Panc1 (cell line): ENCODE measurements at places on chromosomes 16 and 17. TPM values are rescaled to one million over a fixed set of nuclear protein-coding genes. Genes with fewer than 3 reads are reported as not detected.

The ZACN gene
- total RNA-seq, result not detected

The KRT9 gene
- not detected for total RNA-seq

The NHERF1 gene
- 90.8 TPM for total RNA-seq

The ALDH3A2 gene
- 44.4 TPM for total RNA-seq

The CPHXL2 gene
- total RNA-seq, result not detected

The KRTAP3-2 gene
- total RNA-seq, result not detected

The IL21R gene
- 0.10 TPM for total RNA-seq

The MYH1 gene
- not detected for total RNA-seq

DNA sequence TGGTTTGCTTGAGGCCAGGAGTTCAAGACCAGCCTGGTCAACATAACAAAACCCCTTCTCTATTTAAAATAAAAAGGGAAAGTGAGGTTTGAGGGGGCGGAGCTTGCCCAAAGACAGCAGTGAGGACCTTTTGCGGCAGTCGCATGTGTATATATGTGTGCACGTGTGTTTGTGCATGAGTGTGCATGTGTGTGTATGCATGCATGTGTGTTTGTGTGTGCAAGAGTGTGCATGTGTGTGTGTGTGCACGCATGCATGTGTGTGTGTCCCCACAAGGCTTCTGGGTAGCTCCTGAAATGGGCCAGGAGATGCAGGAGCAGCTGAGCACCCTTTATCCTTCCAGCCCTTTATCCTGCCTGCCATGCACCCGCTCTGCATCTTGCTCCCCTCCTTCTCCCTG is 9.0 kb downstream of the RHBDL3 start:
- H3K27me3 ChIP-seq, result no peaks in the 10 kb centered on the region
- no peak for DNase-seq
- no peak overlapping the region for H3K27ac ChIP-seq
- H3K4me1 ChIP-seq, result peaks cover 9% of the 10 kb centered on the region; the same call in 1 of the 2 replicates

DNA sequence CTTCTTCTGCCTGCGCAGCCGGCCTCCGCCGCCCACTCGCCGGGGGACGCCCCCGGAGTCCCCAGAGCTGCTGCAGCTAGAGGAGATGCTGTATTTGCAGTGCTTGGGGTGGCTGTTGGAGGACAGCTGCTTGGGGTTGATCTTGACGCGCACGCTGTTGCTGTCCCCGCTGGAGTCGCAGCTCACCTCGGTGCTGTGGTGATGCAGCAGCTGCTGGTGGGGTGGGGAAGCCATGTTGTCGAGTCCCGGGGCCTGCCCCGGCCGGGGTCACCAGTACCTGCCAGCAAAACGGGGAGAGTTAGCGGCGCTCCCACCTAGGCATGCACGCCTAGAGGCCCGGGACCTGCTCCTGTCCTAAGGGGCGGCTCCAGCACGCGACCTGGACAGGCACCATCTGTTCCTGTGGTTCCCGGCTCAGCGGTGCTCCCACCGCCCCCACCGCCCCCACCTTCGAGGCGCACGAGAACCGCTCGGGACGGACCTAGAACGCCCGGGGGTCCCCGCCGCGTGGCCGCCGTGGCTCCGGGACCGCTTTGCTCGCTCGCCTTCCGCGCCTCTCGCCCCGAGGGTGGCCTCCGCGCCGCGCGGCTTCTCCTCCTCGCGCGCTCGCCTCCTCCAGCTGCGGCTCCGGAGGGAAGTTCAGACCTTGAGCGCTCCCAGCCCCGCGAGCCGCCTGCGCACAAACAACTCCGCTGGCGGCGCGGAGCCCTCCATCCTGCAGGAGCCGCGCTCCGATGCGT is 863 bp downstream of the ADCY9 start:
- peak overlapping the region; percentile 50 for H3K4me3 ChIP-seq
- no peaks in the 10 kb centered on the region for H3K27me3 ChIP-seq
- peaks cover 27% of the 10 kb centered on the region for H3K4me1 ChIP-seq
- no peaks in the 10 kb centered on the region for H3K36me3 ChIP-seq
- peak overlapping the region; percentile 57; the same call in 1 of the 2 replicates for H3K27ac ChIP-seq

GRCh38 chr16:88681709-88682451 is 4.4 kb downstream of the SNAI3 start:
- no peak overlapping the region for H3K4me3 ChIP-seq
- H3K27ac ChIP-seq, result no peak overlapping the region
- no peaks in the 10 kb centered on the region; the same call in 1 of the 2 replicates for H3K4me1 ChIP-seq
- no peak for DNase-seq
- no peaks in the 10 kb centered on the region for H3K36me3 ChIP-seq

- H3K27me3 ChIP-seq, result no peaks in the 10 kb centered on the region
- peak; percentile 96 for DNase-seq
- peak overlapping the region; percentile 100 for H3K27ac ChIP-seq
- H3K36me3 ChIP-seq, result peaks cover 3% of the 10 kb centered on the region; the same call in 1 of the 2 replicates
- peak overlapping the region; percentile 32 for H3K4me3 ChIP-seq
Measured at GRCh38 chr17:50638966-50639713, 4.5 kb downstream of the ABCC3 start.

DNA sequence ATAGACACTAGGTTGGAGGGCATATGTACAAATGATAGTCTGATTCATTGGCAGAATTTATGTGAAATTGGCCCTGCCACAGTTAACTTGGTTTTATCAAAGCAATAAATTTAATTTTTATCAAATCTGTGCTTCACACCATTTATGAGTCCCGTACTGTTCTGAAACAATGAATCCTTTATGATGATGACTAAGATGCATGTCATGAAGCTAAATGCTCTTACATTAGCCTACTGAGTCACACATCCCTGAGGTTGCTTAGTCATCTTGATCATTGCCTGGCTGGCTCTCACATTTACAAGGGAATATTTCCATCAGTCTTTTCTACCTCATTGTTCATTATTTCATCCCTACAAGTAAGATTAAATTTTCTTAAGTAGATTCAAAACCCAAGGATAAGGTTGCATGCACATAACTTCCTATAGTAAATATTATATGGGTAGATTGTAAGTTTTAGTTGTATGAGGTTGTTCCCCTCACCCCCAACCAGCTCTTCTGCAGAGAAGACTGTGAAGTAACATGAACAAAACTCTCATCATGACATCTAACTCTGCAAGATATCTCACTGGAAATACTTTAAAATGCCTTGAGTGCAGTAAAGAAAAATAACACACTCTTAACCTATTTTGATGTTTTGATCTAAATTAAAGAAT is 170.7 kb downstream of the CYB561 start:
- H3K4me1 ChIP-seq, result peaks cover 26% of the 10 kb centered on the region
- H3K36me3 ChIP-seq, result no peaks in the 10 kb centered on the region
- no peaks in the 10 kb centered on the region for H3K27me3 ChIP-seq
- peak; percentile 91 for DNase-seq
- H3K4me3 ChIP-seq, result no peak overlapping the region
- peak overlapping the region; percentile 88 for H3K27ac ChIP-seq

DNA sequence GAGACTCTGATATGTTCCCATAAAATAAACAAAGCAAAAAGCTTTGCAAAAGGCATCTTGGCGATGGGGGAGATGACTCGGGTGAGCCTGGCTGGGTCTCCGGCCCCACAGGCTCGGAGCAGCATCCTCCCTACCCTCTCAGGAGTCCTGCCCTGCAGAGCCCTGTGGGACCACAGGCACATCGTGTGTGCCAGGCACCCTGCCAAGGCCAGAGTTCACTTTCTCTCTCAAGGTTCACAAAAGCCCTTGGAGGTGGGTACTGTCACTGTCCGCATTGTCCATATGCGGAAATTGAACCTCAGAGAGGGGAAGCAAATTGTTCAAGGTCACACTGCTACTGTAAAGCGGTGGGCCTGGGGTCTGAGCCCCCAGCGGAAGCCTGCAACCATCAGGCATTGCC is 48.5 kb downstream of the CRISPLD2 start:
- H3K27ac ChIP-seq, result no peak overlapping the region
- DNase-seq, result no peak
- no peaks in the 10 kb centered on the region for H3K36me3 ChIP-seq

GRCh38 chr16:85584267-85584666 is 28.9 kb upstream of the GSE1 start:
- H3K27ac ChIP-seq, result no peak overlapping the region
- peaks cover 57% of the 10 kb centered on the region for H3K4me1 ChIP-seq
- no peak for DNase-seq

DNA sequence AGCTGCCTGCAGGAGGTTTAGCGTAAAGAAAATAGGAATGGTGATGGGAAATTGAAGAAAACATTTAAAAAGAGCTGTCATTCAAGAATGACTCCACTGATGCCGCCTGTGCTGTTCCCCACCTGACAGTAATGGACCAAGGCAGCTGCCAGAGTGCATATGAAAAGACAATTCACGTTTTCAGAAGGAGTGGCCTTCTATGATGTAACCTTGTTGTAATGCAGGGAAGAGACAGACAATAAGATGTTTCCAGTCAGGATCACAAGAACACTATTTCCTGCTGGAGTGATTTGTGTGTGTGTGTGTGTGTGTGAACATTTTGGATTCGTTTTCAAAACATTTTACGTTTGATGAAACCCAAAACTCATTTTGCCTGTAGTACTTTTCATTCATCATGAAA is 203.7 kb downstream of the LGALS9B start:
- no peak overlapping the region for H3K4me3 ChIP-seq
- no peaks in the 10 kb centered on the region for H3K4me1 ChIP-seq
- H3K36me3 ChIP-seq, result peaks cover 3% of the 10 kb centered on the region; the same call in 1 of the 2 replicates
- H3K27me3 ChIP-seq, result no peaks in the 10 kb centered on the region
- no peak overlapping the region for H3K27ac ChIP-seq

GRCh38 chr16:21076186-21076883 is 74.3 kb downstream of the DNAH3 start:
- no peaks in the 10 kb centered on the region for H3K27me3 ChIP-seq
- no peak for DNase-seq
- no peaks in the 10 kb centered on the region for H3K4me1 ChIP-seq
- H3K36me3 ChIP-seq, result no peaks in the 10 kb centered on the region
- no peak overlapping the region for H3K4me3 ChIP-seq

DNA sequence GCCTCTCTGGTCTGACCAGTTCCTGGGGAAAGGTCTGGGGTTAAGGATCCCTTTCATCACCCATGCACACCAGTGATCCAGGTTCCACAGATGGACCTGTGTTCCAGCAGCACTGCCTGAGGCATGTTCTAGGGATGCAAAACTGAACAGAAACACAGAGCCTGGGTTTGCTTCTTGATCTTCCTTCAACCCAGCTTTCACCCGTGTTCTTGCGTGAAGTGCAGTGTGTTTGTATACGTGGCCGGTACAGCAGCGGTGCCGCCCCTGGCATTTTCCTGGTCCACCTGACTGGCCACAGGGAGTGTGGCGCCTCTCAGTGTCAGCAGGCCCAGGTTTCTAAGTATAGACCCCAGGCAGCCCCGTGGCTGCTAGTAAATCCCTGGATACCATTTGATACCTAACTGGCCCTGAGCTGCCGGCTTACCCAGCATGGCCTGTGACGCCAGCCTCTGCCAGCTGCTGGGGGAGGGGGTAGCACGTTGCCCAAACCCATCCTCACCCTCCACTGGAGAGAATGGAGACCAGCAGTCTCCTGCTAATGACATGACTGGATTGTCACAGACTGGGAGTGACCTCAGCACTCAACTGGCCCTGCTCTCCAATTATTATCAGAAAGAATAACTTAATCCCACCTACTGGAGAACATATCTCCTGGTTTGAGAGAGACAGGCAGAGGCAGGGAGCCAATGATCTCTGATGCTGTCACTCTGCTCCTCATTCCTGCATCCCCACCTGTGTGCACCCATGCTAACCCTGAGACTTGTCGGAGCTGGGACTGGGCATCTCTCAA is 59.2 kb upstream of the LGALS9 start:
- H3K4me1 ChIP-seq, result peaks cover 6% of the 10 kb centered on the region
- no peaks in the 10 kb centered on the region for H3K36me3 ChIP-seq
- no peaks in the 10 kb centered on the region for H3K27me3 ChIP-seq
- no peak overlapping the region for H3K27ac ChIP-seq
- no peak overlapping the region for H3K4me3 ChIP-seq
- DNase-seq, result no peak

DNA sequence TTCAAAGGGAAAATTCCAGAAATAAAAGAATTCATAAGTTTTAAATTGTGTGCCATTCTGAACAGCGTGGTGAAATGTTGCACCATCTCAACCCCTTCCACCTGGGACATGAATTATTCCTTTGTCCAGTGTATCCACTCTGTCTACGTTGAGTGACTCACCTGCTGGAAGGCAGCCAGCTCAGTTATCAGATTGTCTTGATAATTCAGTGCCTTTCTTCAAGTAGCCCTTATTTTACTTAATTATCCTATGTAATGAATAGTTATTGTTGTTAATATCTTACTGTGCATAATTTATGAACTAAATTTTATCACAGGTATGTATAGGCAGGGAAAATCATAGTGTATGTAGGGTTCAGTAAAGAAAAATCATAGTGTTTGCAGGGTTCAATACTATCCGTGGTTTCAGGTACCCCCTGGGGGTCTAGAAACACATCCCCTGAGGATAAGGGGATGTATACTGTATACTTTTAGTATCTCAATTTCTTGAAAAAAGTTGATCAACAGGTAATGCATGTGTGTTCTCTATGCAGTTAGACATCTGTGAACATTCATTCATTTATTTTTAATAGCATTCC is 7.7 kb upstream of the PCTP start:
- H3K27me3 ChIP-seq, result no peaks in the 10 kb centered on the region
- H3K36me3 ChIP-seq, result no peaks in the 10 kb centered on the region
- 0 out of 2 replicates have a peak overlapping the region, but pooled peaks have one; percentile 12 for H3K4me3 ChIP-seq
- H3K27ac ChIP-seq, result peak overlapping the region; percentile 35; the same call in 1 of the 2 replicates
- DNase-seq, result no peak

GRCh38 chr16:82660075-82660645 is 33.4 kb downstream of the CDH13 start:
- no peak for DNase-seq
- H3K27ac ChIP-seq, result no peak overlapping the region
- H3K4me3 ChIP-seq, result no peak overlapping the region

GRCh38 chr16:81836279-81837054 is 57.4 kb downstream of the PLCG2 start:
- H3K4me3 ChIP-seq, result no peak overlapping the region
- H3K4me1 ChIP-seq, result no peaks in the 10 kb centered on the region
- DNase-seq, result no peak

- no peaks in the 10 kb centered on the region for H3K27me3 ChIP-seq
- DNase-seq, result no peak
- no peak overlapping the region for H3K4me3 ChIP-seq
- no peaks in the 10 kb centered on the region for H3K36me3 ChIP-seq
- no peaks in the 10 kb centered on the region for H3K4me1 ChIP-seq
Measured at GRCh38 chr17:64315032-64315490, 52.0 kb upstream of the TEX2 start.

DNA sequence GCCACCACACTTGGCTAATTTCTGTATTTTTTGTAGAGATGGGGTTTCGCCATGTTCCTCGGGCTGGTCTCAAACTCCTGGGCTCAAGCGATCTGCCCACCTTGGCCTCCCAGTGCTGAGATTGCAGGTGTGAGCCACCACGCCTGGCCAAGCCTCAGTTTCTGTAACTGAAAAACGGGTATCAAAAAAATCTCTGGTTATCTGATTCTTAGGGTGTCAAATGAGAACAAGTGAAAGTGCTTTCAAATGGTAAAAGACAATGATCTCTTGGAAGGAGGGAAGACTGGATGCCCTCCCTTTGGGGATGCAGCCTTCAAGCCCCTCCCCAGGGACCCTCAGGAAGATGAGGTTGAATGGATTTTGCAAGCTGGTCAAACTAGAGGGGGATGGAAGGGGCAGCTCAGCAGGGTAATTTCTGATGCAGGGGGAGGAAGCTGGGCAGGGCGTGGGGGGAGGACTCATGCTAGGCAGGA is 22.3 kb downstream of the ARHGAP23 start:
- no peaks in the 10 kb centered on the region for H3K27me3 ChIP-seq
- peak overlapping the region; percentile 71 for H3K27ac ChIP-seq
- no peak for DNase-seq
- no peaks in the 10 kb centered on the region for H3K36me3 ChIP-seq
